Activated T-cell treated with anti-CD3 and anti-CD28 coated beads, Interleukin-2, amount 50 U/mL, for 4 hours (primary cell): ENCODE measurements at places on chromosomes 13 and 19.

DNA sequence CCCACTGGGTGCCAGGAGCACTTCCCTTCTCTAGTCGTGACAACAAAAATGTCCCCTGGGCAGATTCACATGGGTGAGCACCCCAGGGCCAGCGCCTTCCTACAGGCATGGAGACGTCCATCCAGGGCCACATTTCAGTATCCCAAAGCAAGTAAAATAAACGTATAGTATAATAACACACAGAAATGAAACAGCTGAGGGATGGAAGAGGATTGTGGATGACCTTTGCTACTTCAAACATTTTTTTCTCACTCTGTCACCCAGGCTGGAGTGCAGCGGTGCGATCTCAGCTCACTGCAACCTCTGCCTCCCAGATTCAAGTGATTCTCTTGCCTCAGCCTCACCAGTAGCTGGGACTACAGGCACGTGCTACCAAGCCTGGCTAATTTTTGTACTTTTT lies 28.2 kb downstream of the CILP2 start:
- DNase-seq, result no peak

GRCh38 chr13:109784590-109785140 lies 1.7 kb downstream of the IRS2 start:
- DNase-seq, result peak; percentile 63

- DNase-seq, result no peak
These were observed 1.3 kb upstream of the DNAJC15 start for GRCh38 chr13:43021926-43022670.

- DNase-seq, result no peak
These were observed 2.2 kb downstream of the ZNF787 start for GRCh38 chr19:56118666-56119581.

- no peak for DNase-seq
These were observed 294.9 kb downstream of the DLEU7 start for GRCh38 chr13:50548586-50548985.

DNA sequence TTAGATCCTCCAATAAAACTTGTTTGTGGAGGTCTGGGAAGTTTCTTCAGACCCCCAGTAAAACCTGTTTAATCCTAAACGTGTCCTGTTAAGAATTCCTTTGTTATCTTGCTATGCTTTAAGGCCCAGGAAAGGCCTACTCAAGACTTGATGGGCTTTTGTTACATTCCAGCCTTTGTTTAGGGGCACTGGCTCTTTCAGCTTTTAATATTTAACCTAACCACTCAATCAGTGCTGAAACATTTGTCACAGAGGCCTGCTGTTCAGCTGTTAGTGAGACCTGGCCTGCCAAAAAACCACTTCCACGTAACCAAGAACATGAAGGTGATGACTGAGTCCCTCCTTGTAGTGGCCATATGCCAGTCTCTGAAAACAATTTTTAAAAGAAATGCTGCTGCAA lies 41.7 kb downstream of the PCDH17 start:
- no peak for DNase-seq

DNA sequence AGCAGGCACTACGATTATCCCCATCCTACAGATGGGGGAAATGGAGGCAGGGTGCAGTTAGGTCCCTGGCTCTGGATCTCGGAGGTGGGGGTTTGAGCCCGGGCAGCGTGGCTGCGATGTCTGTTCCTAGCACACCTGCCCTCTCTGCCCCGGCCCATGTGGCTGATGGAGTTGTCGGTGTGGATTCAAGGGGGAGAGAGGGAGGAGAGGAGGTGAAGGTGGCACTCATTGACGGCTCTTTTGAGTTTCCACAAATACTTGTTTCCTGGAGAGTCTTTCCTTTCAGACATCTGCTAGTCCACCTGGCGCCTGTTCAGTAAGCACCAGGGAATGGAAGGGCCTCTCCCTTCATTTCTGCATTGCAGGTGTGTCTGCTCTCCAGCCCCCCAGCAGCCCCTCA lies 69.9 kb downstream of the ARHGEF18 start:
- DNase-seq, result no peak

DNA sequence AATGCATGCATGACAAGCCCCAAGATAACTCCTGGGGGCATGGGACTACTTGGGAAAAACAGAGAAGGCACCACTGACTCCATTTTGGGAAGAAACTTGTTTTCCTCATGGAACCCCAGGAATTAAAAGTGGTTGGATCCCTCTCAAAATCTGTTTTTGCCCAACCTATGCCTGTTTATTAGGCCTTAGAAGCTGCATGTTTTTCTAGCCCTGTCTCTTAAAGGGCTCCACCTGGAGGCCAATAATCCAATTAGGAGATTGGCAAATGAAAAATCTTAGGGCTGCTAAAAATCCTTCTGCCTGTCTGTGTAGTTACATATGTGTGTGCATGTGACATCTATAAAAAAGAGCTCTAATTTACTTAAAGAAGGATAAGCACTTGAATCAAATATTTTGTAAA lies 26.9 kb downstream of the MED4 start:
- DNase-seq, result no peak

DNA sequence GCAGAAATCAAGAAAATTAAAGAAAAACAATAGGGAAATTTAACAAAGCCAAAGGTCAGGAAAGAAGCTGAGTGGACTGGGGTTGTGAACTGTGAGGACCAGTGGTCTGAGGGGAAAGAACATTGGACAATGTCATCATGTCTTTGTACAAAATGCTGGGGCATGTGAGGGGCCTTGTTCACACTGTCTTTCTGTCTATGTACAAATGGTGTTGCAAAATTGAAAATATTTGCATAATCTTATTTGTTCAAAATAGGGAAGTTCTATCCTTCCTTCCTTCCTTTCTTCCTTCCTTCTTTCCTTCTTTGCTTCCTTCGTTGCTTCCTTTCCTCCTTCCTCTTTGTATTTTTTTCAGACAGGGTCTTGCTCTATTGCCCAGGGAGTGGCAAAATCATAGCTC lies 79.2 kb upstream of the SCEL start:
- no peak for DNase-seq

DNA sequence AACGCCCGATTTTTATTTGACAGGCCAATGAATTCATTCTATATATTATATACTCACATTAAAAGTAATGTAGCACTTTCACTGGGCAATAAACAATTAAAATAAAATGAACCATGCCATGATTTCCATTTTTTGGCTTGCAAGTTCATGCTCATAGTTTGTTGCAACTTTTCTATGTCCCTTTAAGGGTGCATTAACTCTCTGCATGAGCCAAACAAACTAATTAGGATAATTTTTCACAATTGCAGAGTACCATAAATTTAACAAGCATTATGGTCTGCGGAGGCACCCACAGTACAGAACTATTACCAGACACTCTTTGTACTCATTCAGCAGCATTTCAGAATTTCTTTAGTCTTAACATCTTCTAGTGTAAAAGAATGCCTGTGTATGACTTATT lies 1.4 kb downstream of the LHFPL6 start:
- no peak for DNase-seq

DNA sequence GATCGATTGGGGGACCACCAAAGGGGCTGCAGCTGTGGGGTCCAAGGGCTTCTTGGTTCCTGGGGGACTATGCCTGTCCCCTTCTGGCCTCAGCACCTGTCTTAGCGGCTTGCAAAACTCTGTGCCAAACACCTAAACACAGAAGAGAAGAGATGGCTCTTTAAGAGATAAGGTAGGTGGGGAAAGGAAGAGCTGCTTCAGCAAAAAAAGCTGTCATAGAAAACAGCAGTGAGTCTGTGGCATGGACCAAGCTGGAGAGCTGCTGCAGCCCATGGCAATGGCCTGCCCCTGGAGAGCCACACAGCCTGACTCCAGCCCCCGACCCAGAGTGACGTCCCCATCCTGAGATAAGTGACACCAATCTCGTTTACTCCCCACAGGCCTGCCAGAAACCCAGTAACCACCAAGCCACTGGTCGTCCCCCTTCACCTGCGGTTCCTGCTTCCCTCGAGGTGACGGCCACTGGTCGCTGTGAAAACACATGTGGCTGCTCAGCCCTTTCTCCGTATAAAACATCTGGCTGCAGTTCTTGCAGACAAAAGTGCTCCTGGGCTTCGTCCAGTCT lies 25.0 kb upstream of the NAPA start:
- DNase-seq, result no peak

- DNase-seq, result no peak
These were observed 1.5 kb upstream of the NRTN start for GRCh38 chr19:5803441-5803751.
